ENCODE measurements at places on chromosomes 4 and X. TPM values are rescaled to one million over a fixed set of nuclear protein-coding genes. Genes with fewer than 3 reads are reported as not detected.

GRCh38 chrX:72255445-72255844, 16.6 kb upstream of the ERCC6L start:
- no peak for DNase-seq

GRCh38 chr4:54585321-54586000, 72.3 kb upstream of the KIT start:
- no peak for DNase-seq

DNA sequence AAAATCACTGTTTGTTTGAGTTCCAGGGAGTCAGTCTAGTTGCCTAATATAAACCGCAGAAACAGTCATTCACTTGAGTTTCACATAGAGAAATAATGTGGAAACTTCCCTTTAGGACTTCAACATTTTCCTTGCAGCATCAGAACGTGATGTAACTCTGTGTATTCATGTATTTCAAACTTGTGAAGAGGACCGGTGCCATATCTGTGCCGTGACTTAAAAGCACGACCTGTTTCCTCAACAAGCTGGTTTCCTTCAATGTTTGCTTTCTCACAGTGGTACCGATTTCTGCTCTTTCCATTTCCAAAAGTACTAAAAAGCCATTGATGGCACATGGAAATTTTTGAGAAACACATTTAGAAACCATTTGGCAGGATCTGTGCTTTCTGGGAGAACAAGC, 166.6 kb upstream of the RAPGEF2 start:
- no peak for DNase-seq

- DNase-seq = no peak
These were observed 89.5 kb upstream of the ARX start for GRCh38 chrX:25105221-25105620.

GRCh38 chrX:41481264-41482109, 34.3 kb downstream of the NYX start:
- no peak for DNase-seq

DNA sequence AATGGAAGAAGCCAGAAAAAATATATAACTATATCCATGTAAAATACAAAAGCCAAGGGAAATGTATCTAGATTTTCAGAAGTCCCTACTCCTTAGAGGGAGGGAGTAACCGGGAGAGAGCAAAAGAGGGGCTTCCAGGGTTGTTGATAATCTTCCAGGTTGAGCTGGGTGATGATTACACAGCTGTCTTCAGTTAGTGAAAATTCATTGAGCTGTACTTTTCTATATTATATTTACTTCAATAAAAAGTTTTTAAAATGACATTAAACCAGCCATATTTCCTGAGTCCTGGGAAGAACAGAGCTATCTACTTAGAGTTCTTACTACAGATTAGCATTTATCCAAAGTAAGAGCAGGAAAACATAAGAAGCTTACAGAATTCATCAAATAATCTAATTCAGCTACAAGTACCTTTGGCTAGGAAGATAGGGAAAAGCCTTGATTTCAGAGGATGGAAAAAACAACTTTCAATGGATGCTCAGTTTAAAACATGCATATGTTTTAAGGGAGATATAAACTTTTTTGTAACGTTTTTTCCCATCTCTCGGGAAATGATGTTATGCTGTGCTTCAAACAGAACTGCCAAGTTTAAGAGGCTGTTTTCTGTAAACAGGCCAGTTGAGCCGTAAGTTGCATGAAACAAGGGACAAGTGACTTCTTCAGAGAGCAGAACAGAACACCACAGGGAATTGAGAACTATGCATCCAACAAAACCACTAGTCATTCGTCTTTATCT, 204.6 kb downstream of the SCFD2 start:
- DNase-seq = no peak

DNA sequence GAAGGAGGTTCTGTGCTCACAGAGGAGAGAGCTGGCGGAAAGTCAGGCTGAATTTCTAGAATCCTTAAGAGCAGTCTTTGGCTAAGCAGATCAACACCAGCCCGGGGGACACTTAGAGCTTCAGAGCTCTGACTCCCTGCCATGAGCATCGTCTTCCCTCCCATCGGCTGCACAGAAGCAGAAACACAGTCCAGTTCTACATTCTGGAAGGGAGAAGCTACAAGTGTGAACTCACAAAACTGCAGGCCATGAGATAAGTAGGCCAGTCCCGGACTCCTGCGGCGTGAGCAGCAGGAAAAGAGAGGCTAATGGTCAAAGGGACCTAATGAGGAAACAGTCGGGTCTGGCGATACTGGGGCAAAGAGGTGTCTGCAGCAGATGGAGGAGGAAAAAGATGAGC, 211.5 kb downstream of the DHX15 start:
- DNase-seq = no peak

DNA sequence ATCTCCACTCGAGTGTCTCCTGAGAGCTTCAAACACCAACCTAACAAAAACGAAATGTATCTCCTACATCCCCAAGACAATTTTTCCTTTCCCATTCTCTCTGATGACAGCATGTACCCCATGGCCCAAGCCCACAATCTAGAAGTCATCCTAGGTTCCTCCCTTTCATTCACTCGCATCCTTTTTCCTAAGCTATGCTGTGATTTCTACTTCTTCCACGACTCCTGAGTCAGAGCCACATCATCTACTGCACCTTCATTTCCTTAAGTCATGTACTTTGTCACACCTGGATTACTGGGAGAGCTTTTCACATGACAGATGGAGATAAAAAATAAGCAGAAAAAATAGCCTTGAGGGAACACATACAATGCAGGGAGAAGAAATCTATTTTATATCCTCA, 20.1 kb downstream of the C4orf36 start:
- DNase-seq = no peak

- DNase-seq = no peak
These were observed 83.8 kb upstream of the ZIC3 start for GRCh38 chrX:137482136-137482535.

DNA sequence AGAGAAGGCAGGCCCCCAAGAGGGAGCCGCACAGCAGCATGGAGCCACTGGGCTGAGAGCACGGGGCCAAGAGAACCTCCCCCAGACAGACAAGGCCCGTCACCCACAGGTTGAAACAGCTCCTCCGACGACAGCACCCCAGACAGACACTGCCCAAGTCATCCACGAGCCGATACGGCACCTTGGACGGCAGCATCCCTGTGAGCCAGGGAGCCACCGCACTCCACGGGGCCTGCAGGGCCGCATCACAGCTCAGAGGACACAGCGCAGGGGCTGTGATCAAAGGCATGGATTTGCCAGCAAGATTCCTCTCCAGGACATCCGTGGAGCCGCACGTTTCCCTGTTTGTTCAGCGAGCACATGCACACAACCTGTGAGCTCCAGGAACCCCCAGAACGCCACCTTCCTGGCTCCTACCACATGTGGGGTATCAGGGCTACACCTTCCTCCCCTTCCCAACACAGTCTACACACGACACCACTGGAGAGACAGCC, 3.9 kb downstream of the CTBP1 start:
- DNase-seq = no peak

- DNase-seq = no peak
These were observed 190.9 kb upstream of the GATB start for GRCh38 chr4:151951671-151952050.

DNA sequence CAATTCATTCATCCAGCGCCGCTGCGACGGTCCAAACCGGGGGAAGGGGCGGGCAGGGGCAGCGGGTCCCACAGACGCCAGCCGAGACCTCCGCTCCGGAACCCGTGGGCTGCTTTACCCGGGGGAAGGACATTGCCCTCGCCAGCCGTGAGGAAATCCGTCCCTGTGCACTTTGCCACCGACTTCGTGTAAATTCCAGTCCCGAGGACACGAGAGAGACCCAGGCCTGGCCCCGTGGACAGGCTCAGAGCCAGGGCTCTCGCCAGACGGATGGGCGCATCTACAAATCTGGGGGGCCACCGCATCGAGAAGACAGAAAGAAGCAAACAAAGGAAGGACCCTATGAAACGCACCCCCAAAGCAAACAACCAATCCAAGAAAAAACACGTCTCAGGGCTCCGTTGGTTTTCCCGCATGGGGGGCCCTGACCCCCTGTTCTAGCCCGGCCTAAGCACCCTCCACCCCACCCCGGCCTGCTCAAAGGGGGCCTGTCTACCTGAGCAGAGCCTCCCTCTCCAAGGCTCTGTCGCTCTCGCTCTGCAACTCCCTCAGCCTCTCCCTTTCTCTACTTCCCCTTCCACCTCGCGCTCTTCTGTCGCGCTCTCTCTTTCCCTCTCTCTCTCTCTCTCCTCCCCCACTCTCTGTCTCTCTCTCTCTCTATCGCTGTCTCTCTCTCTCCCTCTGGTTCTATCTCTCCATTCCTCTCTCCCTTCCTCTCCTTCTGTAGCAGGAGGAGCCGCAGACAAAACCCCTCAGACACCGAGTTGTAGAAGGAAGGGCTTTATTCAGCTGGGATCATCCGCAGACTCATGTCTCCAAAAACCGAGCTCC, 11.3 kb downstream of the FRG2 start:
- DNase-seq = no peak

- no peak for DNase-seq
These were observed 22.5 kb downstream of the DMD start for GRCh38 chrX:33188881-33189280.

DNA sequence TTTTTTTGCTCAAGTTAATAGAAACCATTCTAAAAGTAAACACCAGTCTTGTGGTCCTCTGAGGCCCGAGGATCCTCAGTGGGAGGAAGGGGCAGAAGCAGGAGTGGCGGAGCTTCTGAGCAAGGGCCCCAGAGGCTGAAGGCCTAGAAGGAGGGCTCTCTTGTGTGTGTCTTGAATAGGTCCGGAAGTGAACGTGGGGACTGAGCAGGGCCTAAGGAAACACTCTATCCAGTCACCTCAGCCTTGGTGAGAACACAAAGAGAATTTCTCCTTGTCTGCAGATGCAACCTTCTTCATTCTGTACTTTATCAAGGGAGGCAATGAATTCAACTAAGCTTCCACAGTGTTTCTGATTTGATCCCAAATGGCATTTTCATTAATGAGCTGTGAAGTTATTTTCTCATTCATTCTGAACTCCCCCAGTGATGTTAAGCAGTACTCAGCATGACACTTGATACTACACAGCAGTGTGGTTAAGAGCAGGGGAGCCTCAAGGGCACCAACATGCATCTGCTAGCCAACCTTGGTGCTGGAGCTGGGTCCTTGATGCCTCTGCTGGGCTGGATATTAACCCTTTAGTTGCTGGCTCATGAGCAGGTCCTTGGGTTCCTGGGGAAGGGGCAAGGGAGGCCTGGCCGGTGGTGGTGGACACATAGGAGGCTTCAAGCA, 64.7 kb downstream of the RBM47 start:
- DNase-seq = no peak

- no peak for DNase-seq
These were observed 244.4 kb downstream of the SPOCK3 start for GRCh38 chr4:166989886-166990285.

GRCh38 chr4:10831727-10832408, 147.3 kb upstream of the CLNK start:
- no peak for DNase-seq

DNA sequence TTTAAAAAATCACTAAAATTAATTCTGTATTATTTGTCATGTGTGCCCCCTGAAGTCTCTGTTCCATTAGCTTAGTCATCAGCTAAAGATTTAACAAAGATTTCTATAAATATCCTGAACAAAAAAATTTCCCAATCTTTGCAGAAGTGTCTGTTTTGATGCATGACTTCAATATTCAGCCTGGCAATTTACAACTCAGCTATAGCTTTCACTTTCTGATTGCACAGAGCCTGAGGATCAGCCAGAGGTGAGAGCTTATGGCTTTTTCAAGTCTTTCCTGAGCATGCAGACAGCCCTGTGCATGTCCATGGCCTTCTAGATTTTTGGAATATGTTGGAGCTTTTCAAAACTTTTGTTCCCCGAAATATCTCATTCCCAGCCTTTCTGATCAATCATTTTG, 420.1 kb downstream of the ZNF674 start:
- DNase-seq = no peak

DNA sequence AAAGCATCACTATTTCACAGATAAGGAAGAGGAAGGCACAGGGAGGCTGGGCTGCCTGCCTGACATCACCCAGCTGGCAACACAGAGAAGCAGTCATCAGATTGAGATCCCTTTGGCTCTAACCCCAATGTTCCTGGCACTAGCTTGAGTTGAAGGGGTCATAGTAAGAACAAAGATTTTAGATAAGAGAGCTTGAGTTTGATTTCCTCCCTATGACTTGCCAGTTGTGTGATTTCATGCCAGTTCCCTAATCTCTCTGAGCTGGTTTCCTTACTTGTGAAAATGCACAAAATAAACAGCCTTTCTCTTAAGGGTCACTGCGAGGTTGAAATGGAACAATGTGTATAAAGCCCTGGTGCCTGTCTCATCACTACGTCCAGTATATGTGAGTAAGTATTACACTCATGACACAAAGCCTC, 475.4 kb upstream of the HS3ST1 start:
- DNase-seq = no peak

DNA sequence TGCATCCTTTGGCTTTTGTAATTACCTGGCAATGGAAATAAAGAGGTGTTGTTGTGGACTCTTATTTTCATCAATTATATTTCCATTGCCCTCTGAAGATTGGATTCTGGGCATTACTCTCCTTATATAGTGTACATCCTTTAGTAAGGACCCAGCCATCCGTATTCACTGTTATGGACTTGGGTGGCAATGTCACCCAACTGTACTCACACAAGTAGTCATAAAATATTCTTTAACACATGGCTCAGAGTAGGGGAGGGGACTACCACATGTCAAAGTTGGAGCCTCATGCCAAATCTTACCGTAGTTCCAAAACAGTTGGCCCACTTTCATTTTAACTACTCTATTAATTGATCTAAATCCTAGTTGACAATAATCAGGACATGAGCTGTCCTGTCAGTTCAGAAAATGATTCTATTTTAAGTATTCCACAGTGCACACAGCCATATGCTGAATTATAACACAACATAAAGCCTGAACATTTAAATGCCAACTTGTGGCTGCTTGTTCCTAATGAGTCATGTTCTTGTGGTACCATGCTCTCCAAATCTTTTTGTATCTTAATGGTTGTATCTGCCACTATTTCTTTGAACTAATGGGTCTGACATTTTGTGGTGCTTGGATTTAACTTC, 4.9 kb downstream of the FRAS1 start:
- no peak for DNase-seq

DNA sequence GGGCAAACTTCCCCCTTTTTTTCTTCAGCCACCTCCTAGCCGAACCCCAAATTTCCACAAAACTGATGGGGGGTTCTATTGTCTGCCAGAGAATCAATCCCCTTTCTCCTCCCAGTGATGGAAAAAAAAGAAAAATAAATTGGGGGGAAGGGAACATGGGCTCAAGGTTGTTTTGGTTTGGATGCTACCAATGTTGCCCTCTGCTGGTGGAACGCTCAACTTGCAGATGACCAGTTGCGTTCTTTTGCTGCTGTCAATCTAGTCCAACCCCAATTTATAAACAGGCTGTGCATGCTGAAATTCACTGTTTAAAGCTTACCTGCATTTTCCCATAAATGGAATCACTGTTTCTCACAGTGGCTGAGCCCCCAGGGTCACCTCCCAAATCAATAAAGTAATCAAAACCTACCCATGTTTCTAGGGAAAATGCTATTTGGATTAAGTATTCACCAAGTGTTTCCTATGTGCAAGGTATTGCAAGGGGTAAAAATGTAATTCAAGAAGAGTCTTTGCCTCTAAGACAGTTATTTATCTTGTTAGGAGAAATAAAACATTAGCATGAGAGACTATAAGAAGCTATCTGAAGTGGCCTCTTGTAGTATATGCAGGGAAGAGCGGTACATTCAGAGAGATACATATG, 116.7 kb upstream of the TMEM164 start:
- DNase-seq = peak; percentile 11

The ABLIM2 gene
- total RNA-seq = 6.2 TPM

The HGFAC gene
- total RNA-seq = not detected

The TMSB15B gene
- 6.5 TPM for total RNA-seq

The UGT2B17 gene
- not detected for total RNA-seq

The TLR1 gene
- total RNA-seq = 24.3 TPM

The PTPN13 gene
- total RNA-seq = 7.8 TPM

The NIPAL1 gene
- 3.3 TPM for total RNA-seq

The XAGE1A gene
- total RNA-seq = not detected

The TEX13C gene
- not detected for total RNA-seq
